Hypothalamus (tissue), 51 donors: ENCODE measurements at places on chromosomes 6 and 20.
A peak's percentile ranks its signal among the peaks of the same experiment; 100 is the strongest.

- DNase-seq: no peak
These were observed 17.4 kb upstream of the AVP start for GRCh38 chr20:3101737-3102574.

DNA sequence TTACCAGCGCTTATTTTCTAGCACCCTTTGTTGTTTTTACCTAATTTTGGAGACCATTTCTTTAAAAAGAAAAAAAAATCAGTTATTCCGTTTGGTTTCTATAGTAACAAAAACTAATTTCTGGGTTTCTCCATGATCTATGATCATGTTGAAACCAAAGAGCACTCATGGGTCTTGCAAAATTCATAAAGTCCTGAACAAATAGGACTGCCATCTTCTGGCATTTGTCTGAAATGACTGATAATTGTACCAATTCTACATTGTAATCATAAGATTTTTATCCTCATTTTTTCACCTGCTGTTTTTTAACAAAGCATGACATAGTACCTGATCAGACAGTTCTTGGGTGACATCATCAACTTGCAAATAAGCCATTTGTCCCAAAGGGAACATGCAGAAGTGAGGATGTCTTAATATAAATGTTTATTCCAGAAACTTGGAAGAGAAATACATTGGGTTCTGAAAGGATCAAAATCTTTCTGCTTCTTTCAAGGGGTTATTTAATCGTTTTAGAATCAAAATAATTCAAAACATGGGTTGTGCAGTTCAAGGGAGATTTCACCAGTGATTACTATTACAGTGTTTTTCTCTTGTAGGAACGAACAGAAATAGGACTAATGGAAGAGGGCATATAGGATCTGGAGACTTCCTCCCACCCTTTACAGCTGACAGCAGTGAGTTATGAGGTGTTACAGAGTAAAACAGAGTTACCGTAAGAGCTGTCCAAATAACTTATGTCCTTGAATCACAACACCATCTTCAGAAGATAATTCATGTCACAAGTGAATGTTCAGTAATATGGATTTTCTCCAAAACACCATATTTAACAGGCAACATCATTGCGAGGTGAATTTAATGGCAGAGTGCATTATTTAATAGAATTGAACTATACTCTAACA, 87.1 kb upstream of the GJE1 start:
- DNase-seq: no peak

DNA sequence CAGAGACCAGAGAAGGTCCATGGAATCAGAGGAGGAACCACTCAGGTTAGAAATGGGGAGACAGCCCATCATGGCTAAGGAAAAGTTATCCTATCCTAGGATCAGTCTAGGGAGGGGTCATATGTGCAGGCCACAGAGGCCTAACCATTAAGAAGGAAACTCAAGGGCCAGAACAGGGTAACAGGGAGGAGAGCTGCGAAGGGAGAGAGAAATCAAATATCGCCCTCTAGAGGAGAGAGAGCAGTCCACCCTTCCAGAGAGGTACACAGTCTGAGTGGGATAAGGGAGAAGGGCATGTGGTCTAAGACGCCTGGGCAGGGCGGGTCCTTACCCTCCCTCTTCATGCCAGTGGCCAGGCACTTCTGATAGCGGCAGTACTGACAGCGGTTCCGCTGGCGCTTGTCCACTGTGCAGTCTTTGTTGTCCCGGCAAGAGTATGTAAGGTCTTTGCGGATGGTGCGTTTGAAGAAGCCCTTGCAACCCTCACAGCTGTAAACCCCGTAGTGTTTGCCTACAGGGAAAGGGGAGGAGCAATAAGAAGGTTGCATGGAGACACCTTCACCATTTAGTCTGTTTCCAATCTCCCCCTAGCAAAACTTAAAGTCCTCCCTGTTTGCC, 2.9 kb downstream of the RXRB start:
- no peak for DNase-seq

GRCh38 chr6:135012764-135013163, 41.9 kb downstream of the HBS1L start:
- DNase-seq: no peak

DNA sequence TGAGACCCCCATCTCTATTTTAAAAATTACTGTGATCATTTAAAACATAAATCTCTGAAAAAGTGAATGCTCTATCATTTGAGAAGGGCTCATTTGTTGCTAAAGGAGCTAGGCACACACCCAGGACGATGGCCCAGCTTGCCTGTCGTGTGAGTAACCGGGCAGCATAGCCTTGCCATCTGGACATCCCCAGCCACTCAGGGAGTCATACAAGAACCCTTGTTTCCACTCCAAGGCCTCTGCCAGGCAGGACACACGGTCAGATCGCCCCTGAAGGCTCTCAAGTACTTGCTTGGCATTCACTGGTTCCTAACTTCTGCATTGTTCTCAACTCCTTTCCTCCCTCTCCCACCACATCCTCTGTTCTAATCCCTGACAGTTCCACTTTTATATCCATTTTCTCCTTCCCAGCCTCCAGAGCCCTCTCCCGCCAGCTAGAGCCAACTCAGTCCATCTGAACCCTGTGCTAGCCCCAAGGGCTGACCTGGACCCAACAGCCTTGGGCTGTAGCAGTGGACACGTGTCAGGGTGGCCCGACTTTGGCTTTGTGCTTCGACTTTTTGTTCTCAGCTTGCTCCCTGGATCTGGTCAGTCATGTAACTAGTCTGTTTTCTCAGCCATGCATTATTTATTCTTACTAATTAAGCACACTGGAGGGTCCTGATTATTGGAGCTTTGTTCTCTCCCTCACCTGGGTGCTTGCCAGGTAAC, 15.7 kb upstream of the EZR start:
- DNase-seq: no peak

- no peak for DNase-seq
These were observed at the start of gene SNX9 for GRCh38 chr6:157823001-157823527. Gene SNX9, plus strand, starts transcription at chr6:157823246. Its CDS starts 189 bp downstream, at chr6:157823435.

DNA sequence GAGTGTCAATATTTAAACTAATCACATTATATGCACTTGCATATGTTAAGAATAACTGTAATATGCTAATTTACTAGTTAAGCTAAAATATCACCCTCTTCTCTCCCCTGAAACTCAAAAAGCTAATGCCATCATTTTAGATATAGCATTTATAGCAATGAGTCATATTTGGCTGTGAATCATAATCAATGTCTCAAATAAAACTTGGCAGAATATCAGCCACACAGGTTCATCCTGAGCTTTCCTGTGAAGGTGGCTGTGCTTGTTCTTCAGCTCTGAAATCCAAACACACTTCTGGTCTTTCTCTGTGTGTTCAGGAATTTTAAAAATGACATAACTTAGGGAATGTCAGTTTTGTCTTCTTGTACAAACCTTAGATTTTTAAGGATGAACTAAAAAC, 12.8 kb upstream of the PNRC1 start:
- DNase-seq: no peak

DNA sequence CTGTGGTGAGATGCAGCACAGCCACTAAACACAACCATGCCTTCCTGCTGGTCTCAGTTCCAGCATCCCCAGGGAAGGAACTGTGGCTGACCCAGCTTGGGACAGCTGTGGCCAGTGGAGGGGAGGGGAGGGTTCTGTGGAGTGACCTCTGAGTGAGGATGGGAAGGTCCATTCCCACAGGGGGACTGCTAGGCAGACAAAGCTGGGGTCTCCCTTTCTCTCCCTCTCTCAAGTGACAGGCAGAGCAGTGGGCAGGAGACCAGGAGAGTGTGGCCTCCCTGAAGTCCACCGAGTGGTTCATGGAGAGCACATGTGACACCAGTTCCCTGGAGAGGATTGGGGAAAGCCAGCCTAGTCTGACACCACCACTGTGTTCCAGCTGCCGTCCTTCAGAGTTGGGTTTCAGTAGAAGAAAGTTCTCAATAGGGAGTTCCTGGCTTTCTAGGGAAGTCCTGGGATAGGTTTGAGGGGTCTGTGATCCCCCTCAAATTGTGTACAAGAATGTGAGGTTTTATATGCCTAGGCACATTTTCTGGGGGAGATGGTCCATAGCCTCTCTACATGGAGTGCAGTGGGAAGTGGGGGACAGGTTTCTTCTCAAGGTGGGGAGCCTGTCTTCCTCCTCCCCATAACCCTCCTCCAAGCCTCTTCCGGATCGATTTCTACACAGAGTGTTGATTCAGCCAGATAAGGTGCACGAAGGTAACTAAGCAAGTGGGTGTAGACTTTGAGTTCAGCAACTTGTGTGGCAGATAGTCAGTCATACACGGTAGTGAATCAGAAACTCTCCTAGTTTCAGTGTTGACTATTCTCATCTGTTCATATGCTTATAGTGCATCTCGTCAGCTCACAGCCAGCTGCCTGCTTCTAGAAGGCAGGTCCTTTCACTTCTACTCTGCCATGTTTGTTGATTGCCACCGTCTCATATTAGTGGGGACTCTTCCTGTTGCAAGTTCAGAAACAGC, 18.9 kb downstream of the MANBAL start:
- DNase-seq: no peak

DNA sequence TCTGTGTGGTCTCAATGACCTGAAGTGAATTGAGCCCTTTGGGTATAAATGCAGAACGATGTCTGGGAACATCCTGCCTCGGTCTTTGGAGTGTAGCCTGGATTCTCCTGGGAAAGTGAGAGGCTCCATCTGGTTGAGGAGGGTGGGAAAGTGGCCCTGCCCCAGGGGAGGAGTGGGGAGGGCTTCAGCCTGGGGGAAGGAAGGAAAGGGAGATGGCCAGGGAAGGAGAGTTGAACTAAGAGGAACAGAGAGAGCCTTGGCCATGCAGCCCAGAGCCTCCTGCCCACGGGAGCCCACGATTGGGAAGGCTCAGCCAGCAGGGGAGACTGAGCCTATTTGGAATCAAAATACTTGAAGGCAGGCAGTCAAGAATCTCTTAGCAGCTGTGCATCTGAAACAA, 2.3 kb upstream of the EPB41L1 start:
- peak; percentile 51 for DNase-seq
